ENCODE measurements at places on chromosomes 7 and 10. TPM values are rescaled to one million over a fixed set of nuclear protein-coding genes. Genes with fewer than 3 reads are reported as not detected.

DNA sequence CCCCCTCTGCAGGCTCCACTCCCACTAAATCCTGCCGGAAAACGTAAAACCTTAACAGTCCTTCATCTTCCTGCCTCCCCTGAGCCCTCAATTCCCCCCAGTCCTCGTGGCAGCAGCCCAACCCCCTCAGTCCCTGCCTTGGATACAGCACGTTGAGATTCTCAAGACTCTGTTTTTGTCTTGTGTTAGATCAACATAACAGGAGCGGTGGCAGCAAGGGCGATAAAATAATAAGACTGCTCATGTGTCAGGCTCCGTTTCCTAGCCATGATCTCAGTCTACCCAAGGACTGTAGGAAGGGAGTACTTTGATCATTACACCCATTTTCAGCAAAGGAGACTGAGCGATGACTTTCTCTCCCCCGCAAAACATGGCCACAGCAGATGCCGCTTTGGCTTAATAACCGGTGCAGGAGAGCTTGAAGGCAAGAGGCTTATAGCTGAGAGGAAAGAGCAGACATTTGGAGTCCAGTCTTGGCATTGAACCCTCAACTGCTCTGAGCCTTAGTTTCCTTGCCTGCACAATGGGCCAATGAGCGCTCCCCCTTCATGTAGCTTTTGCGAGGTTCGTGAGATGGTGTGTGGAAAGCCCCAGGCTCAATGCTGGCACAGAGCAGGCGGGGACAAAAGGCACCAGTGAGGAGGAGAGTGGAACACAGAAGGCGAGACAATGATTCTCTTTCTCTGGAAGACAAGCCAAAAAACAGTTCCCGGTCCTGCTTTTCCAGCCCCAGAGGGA lies 42.1 kb upstream of the PCBD1 start:
- no peak for DNase-seq

DNA sequence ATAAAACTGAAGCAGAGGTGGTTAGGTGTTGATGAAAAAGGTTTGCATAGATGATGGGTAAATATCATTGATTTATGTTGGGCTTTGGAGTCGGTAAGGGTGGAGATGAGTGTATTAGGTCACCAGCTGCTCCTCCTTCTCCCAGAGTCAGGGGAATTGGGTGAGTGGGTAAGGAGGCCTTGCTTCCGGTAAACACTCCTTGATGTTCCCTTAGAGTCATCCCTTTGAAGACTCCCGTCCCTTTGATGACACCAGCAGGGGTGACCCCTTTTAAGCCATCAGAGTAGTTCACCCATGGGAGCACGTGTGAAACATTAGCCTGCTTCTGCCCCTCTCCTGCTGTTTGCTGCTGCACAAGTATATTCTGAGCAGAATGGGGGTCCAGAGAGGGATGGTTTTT lies 92.2 kb upstream of the DKK1 start:
- no peak for DNase-seq

GRCh38 chr7:101936223-101936610 lies 118.8 kb downstream of the CUX1 start:
- no peak for DNase-seq

The FBXW4 gene
- 52.2 TPM for polyA plus RNA-seq

- DNase-seq, result peak; percentile 54
Observed at GRCh38 chr7:1289666-1290025, 57.0 kb downstream of the UNCX start.

DNA sequence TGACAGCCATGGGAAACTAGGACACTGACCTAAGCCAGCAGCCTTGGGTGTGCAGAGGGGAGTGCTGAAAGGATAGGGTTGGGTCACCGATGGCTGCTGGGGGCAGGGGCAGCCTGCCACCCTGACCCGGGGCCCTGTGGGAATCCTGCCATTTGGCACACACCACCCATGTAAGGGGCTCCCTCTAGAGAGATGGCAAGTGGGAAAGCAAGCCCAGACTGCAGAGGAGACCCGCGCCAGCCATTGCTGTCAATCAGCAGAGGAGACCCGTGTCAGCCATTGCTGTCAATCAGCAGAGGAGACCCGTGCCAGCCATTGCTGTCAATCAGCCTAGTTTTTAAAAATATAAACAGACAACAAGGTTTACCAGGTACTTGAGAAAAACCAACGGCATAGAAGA lies 27.4 kb upstream of the PRKAG2 start:
- no peak for DNase-seq

- DNase-seq, result no peak
Observed at GRCh38 chr10:10703382-10703781, 314.3 kb upstream of the CELF2 start.

- DNase-seq, result no peak
Observed at GRCh38 chr10:89505640-89506275, 29.6 kb downstream of the SLC16A12 start.

- DNase-seq, result no peak
Observed at GRCh38 chr10:130027716-130028464, 63.8 kb upstream of the EBF3 start.

DNA sequence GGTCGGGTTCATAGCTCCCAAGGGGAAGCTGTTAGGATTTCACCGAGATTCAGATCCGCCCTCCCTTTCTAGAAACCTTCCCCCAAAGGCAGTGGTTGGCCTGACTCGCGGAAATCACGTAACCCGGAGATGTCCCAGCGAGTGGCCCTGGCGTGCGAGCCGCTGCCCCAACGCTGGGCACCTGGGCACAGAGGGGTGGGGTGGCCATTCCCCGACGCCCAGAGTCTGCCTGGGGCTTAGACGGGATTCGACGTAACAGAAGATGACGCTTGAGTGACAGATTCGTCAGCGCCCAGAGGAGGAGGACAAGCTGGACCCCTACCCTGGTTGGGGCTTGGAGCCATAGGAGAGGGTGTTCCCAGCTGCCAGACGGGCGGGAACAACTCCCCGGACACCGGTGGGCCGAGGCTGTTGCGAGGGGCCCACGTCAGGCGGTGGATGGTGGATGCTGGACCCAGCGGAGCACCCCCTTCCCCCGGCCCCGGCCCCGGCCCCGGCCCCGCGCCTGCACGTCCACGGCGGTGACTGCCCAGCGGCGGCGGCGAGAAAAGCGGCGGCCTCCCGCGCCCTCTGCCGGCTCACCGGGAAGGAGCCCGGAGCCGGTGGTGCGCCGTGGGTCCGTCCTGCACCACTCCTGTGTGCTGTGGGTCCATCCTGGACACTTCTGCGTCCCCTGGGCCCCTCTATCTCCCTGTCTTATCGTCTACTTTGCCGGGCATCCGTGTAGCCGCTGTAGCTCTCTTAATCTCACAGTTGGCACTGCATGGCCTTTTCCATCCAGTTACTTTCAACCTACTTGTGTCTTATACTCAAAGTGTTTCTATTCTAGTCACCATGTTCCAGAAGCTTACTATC lies 35.4 kb upstream of the KNDC1 start:
- DNase-seq, result peak; percentile 17

The ADIRF gene
- polyA plus RNA-seq, result 21.0 TPM

The ITGB8 gene
- polyA plus RNA-seq, result 7.1 TPM

DNA sequence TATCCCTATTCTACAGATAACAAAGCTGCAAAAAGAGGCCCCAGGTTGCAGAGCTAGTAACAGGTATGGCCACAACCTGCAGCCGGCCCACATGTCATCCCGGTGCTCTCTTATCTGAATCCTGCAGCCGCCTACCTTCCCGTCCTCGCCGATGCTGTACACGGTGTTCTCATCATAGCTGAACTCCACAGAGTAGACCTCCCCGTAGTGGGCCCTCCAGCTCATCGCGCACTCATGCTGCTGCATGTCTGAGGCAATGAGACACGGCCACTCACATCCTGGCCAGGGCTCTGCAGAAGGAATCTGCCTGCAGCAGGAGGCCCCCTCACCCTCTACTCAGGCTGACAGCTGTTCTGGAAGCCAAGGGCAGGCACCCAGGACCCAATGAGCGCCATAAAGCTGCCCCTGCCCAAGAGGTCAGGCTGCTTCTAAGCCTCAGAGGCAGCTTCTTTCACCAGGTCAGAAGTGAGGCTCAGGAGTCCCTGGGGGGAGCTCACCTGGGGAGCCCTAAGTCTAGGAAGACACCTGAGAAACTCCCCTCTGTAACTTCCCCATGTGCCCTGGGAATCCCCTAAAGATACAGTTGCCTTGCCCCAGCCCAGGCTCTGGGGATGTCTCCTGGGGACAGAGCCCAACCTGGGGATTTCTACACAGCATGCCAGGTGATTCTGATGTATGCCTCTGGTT lies 17.9 kb upstream of the CYREN start:
- no peak for DNase-seq

- DNase-seq, result no peak
Observed at GRCh38 chr7:77985232-77985973, 186.8 kb downstream of the PHTF2 start.

DNA sequence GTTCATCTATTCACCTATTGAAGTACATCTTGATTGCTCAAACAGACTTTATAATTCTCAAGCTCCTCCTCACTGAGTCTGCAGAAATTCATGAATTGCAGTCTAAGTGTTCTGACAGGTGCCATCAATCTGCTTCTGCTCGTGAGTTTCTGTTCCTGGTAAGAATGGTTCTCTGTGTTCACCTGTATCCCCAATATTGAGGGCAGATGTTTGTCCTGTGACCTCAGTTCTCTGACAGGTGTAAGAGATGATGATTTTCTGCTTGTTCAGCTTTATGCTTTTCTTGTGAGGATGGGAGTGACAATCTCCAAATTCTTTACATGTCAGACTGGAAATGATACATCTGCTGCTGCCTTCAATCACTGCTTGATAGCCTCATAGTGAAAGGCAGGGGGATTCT lies 736.9 kb upstream of the COBL start:
- no peak for DNase-seq

DNA sequence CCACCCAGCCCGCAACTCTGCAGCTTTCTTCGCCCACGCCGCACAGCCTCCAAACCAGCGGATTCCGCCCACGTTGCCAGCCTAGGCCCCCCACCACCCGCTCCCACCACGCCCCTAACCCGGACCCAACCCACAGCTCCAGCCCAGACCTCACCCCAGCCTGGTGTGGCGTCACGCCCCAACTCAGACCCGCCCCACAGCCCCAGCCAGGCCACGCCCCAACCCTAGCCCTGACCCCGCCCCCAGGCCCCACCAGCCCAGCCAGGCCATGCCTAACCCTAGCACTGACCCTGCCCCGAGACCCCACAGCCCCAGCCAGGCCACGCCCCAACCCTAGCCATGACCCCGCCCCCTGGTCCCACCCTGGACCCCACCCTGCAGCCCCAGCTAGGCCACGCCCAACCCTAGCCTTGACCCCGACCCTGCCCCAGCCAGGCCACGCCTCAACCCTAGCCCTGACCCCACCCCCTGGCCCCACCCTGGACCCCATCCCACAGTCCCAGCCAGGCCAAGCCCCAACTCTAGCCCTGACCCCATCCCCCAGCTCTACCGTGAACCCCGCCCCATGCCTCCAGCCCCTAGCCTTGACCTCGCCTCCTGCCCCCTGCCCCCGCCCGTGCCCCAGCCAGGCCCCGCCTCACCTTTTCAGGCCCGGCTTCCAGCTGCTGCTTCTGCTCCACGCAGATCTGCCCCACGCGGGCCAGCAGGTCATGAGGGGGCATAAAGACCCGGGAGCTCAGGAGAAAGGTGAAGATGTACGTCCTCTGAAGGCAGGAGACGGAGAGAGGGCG lies 64.0 kb downstream of the RASGEF1A start:
- DNase-seq, result peak; percentile 92
